DMS79 (cell line): ENCODE measurements at places on chromosomes 11 and 22.
A peak's percentile ranks its signal among the peaks of the same experiment; 100 is the strongest.

GRCh38 chr11:118375978-118376377 is 16.6 kb downstream of the UBE4A start:
- no peak for DNase-seq

- DNase-seq, result no peak
These were observed 30.6 kb upstream of the PIK3C2A start for GRCh38 chr11:17238377-17238776.

- DNase-seq, result peak; percentile 18
These were observed 56.1 kb upstream of the PTPRJ start for GRCh38 chr11:47924184-47924691.

- DNase-seq, result no peak
These were observed 156.7 kb downstream of the CNTN5 start for GRCh38 chr11:99177446-99177845.

GRCh38 chr11:68488623-68489022 is 28.1 kb downstream of the PPP6R3 start:
- DNase-seq, result no peak

DNA sequence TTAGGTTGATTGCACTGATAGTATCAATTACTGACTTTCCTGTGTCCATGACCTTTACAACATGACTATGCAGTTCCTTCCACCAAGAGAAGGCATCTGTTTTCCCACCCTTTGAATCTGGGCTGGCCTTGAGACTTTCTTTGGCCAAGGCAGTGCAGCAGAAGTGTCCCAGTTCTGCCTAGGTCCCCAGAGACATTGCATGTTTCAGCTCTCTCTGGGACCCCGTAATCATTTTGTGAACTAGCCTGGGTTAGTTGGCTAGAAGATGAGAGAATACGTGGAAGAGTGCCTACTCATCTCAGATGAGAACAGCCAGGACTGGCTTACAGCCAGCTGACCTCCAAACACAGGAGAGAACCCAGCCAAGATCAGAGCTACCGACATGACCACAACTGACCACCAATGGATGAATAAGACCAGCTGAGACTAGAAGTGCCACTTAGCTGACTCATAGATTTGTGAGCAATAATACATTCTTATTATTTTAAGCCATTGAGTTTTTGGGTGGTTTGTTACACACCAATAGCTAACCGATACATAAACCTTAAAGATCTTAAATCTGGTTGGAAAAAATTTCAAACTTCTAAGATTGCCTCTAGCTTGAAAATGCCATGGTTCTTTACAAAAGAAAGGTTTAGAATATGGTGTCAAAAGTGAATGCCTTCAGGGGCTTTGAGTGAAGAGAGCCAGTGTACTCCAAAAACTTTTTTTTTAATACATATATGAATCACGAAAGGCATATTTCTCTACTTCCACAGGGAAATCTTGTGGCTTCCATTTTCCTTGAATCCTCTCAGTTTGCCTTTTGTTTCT is 145.2 kb downstream of the FBXO7 start:
- no peak for DNase-seq

DNA sequence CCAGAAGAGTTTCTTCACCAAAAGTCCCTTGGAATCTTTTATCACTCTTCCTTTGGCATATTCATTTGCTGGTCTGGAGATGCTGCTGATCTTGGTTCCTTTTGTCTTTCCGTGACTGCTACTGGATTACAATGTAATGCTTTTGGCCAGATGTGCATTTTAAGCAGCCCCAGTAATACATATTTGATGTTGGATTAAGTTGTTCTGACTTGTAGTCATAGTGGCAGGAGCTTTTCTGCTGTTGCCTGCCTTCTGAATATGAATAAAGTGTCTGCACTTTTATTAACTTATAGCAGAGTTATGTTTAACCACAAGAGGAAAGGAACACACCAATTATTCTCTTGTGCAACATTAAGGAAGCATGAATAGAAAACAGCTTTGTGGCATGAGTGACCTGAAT is 360.0 kb upstream of the DDI1 start:
- DNase-seq, result no peak

DNA sequence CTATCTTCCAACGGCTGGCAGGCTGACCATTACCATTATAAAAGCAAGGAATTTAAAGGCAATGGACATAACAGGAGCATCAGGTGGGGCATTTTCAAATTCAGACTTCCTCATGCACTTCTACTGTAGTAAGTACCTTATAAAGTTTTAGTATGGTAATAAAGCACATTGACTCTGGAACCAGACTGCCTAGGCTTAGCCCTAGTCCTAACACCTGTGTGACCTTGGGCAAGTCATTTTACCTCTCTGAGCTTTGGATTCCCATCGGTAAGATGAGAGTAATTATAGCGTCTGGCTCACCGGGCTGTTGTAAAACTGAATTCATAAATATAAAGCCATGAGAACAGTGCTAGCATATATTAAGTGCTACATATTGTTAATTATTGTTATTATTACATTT is 69.2 kb upstream of the OLFML1 start:
- no peak for DNase-seq

DNA sequence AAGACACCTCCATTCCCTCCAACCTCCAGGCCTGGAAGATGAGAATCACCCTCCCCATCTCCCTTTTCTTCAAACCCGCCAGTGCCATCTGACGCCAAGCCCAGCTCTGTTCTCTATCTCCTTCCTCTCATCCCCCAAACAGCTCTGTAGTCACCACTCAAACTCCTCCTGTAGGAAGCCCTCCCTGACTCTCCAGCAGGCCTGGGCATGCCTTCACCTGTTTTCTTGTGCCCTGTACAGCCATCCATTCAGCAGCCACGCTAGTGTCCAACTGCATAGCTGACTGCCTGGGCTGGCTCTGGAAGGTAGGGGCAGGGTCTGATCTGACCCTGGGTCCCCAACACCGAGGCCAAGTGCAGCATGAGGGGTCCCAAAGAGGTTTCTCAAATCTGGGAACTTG is 25.0 kb downstream of the GDPD5 start:
- no peak for DNase-seq

DNA sequence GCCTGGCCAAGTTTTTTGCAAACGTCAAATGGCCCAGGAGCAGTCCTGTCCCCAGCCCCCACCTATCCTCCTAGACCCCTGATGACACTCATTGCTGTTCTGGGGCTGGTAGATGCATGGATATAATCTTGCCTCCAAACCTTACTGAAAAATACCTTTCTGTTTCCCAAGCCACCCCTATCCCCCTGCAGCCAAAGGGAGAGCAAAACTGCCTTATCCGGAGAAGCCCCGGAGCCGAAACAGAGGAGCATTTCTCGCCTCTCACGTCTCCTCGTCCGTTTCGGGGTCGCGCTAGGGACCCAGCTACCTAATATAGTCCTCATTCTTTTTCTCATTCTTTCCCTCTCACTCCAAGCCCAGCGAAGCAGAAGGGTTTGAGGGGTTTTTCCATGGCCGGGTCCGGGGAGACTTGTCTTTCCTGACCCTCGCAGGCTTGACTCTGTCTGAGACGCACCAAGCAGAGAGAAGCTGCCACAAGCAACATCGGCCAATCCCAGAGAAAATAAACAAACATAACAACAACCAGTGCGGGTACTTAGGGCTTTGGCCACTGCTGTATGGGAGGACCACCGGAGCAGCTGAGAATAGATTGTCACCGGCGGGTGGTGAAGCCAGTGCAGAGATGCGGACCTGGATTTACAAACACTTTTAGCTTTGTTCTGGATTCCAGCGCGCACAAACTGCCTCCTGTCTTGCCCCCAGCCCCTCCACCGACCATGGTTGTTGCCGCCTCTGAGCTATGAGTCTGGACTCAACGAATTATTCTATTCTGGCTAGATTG is 1.6 kb downstream of the BSX start:
- no peak for DNase-seq

DNA sequence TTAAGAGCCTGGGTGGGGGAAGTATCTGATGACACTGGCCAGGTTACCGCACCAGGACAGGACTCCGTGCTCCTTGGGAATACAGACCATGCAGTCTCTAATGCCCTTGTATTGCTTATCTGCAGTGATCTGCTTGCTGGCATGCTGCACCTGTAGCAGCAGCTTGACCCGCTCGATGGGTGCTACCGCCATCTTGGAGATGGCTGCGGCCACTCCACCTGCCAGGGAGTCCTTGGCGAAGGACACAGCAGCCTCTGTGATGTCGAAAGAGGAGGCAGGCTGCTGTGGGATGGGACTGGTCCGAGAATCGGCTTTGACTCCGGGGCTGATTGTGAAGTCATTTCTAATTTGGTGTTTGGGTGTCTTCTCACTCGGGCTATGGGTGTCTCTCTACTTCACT is 3.1 kb downstream of the WBP2NL start:
- DNase-seq, result no peak

DNA sequence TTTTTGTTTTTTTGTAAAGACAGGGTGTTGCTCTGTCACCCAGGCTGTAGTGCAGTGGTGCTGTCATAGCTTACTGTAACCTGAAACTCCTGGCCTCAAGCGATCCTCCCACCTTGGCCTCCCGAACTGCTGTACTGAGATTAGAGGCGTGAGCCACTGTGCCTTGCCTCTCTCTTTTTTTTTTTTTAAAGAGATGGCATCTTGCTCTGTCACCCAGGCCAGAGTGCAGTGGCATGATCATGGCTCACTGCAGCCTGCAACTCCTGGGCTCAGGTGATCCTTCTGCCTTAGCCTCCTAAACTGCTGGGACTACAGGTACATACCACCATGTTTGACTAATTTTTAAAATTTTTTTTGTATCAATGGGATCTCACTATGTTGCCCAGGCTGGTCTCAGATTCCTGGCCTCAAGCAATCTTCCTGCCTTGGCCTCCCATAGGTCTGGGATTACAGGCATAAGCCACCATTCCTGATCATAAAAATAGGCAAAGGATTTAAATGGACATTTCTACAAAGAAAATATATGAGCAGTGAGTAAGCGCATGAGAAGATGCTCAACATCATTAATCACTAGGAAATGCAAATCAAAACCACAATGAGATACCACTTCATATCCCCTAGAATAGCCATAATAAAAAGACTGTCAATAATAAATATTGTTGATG is 17.3 kb upstream of the CLNS1A start:
- DNase-seq, result no peak

GRCh38 chr11:57546869-57547475 is 9.6 kb downstream of the SMTNL1 start:
- no peak for DNase-seq

GRCh38 chr11:112995423-112996090 is 34.3 kb downstream of the NCAM1 start:
- DNase-seq, result no peak

DNA sequence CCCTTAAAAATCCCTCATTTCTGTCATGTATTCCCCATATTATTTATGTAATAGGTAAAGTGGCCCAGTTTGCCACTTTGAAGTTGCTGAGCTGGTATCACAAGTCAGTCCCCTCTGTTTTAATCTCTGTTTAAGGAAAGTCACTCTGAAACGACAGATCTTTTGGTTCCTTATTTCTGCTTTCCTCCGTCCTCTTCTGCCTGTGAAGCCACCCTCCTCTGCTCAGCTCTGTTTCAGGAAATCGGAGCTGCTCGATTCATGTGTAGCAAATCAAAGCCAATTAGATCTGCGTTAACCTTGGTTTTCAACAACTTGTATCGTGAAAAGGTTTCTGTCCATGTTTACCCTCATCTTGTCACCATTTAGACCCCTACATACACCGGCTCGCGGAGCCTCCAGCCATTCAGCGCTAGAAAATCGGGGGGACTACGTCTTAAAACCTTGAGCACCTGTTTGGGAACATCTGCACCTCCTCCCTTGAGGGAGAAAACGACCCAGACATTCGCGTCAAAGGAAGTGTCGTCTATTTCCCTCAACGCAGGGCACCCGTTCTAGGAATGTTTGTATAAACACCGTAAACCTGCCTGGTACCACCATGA is 576 bp upstream of the SC5D start:
- peak; percentile 58 for DNase-seq

- DNase-seq, result no peak
These were observed 735.9 kb downstream of the NTM start for GRCh38 chr11:132106096-132106982.

DNA sequence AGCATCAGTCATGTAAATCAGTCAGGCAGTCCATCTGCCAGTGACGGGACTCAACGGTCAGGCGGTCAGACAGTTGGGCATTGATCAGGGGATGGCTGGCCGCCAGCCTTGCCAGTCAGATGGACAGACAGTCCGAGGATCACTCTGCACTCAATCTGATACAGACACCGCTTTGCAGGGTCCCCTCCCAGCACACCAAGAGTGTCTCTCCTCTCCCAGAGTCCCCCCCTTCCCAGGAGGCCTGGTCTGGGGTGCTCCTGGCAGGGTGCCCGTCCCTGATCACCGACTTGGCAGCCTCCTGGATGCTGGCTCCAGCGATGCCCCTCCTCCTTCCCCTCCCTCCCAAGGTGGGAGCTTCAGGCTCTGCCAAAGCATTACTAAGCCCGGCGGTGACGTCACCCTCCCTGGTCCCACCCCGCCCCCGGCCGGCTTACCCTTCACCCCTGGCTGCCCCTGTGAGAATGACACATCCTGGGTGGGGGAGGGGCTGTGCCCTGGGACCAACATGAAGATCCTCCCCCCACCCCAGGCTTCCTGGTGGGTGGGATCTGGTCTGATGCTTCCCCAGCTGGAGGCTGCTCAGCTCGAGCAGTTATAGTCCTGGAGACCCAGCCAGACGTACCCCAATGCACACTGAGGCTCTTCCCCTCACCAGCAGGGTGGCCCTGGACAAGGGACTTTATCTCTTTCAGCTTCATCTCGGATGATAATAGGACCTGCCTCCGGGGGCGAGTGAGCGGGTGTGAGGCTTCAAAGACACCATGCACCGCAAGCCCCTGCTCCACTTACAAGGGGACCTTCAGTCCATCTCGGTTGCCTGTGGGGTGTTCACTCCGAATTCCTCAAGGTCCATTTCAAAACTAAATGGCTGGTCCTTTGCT is 69.2 kb downstream of the CD82 start:
- peak; percentile 72 for DNase-seq

DNA sequence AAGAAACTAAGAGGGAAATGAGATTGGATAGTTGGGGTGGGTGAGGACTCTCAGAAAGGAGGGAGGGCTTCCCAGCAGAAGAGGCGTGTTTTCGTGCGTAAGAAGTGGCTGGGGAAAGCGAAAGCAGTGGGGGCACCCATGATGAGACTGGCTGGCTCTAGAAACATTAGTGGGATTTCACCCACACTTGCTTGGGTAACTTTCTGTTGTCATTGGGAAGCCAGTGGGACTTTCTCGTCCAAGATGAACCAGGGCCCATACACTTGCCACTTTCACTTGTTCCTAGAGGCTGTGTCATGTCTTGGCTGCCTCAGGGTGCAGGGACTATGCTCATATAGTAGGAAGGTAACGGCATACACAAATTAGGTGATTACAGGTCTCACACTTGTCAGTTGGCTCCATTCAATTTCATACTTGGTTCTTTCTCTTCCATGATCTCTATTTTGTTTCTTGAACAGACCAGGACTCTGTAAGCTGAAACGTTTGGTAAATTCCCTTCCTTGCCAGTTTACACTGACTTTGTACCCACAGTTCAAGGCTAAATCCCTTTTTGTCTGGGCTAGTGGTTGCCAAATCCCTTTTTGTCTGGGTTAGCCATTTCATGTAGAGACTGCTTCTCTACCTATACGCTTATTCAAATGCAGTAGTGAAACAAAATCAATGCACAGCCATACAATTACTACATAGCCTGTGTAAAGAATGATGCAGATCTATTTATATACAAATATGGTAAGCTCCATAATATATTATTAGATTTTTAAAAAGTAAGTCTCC is 42.0 kb upstream of the CXCR5 start:
- DNase-seq, result no peak

- no peak for DNase-seq
These were observed 85.2 kb upstream of the ARHGAP20 start for GRCh38 chr11:110797453-110797852.
